ENCODE measurements at places on chromosomes 16 and 17.

GRCh38 chr16:86584071-86584685, 5.8 kb downstream of the FOXL1 start:
- no peak for DNase-seq

GRCh38 chr17:57329380-57330214, 73.3 kb downstream of the MSI2 start:
- DNase-seq = no peak

DNA sequence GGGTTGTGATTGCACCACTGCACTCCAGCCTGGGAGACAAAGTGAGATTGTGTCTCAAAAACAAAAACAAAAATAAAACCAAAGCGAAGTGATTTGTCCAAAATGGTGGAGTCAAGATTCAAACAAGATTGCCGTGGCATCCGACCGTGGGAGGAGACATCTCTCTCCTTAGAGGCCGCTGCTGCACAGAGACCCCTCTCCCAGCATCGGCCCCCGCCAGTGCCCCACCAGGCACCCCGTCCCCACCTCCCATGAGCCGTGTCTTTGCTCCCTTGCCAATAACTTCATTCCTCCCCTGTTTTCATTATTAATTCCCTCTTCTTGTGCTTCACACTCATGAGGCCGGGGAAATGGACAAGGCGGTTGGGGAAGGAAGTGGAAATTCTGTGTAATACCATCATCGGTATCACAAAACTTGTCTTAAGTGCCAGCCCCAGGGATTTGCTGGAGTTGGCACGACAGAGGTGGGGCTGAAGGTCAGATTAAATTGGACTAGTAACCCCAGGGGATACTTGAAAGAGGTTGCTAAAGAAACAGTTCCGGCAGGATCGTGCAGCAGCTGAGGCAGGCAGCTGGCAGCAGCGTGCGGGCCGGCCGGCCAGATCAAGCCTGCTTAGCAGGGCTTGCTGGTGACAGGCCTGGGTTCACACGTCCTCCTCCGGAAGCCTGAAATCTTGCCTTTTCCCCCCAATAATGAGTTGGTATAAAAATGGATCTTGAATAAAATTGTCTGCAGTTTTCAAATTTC, 66.8 kb downstream of the RTN4RL1 start:
- no peak for DNase-seq

DNA sequence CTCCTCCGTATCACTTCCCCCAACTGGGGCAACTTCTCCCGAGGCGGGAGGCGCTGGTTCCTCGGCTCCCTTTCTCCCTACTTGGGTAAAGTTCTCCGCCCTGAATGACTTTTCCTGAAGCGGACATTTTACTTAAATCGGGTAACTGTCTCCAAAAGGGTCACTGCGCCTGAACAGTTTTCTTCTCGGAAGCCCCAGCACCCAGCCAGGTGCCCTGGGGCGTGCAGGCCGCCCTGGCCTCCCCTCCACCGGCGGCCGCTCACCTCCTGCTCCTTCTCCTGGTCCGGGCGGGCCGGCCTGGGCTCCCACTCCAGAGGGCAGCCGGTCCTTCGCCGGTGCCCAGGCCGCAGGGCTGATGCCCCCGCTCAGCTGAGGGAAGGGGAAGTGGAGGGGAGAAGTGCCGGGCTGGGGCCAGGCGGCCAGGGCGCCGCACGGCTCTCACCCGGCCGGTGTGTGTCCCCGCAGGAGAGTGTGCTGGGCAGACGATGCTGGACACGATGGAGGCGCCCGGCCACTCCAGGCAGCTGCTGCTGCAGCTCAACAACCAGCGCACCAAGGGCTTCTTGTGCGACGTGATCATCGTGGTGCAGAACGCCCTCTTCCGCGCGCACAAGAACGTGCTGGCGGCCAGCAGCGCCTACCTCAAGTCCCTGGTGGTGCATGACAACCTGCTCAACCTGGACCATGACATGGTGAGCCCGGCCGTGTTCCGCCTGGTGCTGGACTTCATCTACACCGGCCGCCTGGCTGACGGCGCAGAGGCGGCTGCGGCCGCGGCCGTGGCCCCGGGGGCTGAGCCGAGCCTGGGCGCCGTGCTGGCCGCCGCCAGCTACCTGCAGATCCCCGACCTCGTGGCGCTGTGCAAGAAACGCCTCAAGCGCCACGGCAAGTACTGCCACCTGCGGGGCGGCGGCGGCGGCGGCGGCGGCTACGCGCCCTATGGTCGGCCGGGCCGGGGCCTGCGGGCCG, 1.6 kb downstream of the HIC1 start:
- DNase-seq = no peak

GRCh38 chr16:80816356-80816755, 12.0 kb upstream of the CDYL2 start:
- DNase-seq = no peak

GRCh38 chr17:79835953-79836509, 3.2 kb downstream of the CBX4 start:
- no peak for DNase-seq

DNA sequence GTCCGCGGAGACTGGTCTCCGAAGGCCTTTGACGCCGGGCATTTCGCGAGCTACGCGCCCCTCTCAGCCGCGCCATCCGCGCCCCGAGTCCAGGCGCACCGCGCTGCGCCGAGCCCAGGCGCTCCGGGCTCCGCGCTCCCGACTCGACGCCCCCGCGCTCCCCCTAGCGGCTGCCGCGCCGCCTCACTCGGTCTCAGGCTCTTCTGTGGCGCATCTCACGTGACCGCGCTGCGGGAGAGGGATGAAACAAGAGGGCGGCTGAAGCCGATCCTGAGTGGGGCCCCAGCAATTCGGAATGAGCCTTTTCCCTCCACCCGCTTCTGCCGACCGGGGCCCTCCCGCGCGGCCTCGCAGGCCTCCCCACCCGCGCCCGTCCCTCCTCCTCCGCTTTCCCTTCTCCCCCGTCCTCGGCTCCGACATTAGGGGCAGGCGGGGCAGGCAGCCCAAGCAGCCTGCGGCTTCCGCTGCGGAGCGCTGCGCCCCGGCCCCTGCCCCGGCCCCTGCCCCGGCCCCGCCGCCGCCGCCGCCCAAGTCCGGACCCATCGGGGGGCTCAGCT, 42.5 kb upstream of the AMZ2 start:
- DNase-seq = peak; percentile 68

DNA sequence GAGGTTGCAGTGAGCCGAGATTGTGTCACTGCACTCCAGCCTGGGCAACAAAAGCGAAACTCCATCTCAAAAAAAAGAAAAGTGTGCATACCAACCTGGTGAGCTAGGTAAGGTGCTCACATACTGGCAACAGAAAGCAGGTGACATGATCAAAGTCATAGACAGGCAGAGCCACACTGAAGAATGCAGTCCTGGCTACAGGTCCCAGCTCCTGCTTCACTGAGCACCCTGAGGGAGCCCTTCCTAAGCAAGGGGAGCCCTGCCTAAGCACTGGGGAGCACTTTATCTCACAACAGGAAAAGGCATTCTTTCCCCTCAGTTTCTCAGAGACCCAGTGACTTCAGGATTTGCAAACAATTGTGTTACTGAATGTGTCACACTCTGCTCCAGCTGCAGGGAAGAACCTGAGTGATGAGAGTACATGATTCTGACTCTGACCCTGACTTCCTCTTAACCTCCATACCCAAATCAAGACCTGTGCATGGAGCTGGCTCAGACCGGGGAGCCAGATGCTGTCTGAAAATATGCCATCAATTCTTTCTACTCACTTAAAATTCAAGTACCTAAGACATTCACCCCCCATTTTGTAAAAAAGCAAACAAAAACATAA, 40.5 kb downstream of the ANKRD11 start:
- DNase-seq = no peak

DNA sequence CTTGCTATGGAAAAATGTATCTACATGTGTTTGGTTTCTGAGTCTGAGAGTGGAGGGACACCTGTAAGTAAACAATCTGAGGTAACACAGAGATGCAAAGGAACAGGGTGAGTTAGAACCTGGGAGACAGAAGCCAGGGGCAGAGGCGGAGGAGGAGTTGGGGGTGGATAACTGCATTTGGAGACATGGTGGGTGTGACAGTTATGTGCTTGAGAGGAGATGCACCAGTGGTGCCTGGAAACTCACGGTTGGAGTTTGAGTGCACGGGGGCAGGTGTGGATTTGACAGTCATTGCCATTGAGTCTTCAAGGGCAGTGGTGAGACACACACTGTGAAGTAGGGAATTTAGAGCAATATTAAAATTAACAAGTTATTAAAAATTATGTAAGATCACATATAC, 6.5 kb downstream of the NUP93 start:
- DNase-seq = no peak

DNA sequence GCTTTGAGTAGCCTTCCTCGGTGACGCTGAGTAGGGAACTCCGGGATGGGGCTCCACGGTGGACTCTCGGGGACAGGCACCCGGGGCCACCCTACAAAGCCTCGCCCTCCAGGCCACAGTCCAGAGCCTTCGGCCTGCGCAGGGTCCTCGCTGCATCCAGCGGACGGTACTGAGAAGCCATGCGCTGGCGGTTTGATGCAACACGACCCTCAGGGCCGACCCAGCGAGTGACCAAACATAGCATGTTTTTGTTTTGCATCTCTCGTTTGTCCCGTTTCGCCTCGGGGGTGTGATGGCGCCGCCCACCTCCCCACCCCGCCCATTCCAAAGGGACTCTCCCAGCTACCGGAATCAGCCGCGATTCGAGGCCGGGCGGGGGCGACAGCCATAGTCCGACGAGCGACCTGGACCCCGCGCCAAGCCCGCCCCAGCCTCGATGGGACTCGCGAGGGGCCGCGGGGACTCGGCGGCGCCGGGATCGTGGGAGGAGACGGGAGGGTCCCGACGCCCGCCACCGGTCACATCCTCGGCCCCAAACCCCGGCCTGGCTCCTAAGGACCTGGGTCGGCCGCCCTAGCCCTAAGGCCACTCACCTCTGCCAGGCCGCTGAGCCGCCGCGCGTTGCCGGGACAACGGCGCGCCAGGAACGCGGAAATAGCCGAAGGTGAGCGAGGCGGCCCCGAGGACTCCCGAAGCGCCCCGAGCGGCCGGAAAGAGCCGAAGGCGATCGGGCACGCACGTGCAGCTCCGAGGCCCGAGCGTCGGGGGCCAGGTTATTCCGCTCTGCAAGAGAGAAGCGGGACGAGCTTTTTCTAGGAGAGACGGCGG, 1.6 kb downstream of the IFT140 start:
- DNase-seq = peak; percentile 87

DNA sequence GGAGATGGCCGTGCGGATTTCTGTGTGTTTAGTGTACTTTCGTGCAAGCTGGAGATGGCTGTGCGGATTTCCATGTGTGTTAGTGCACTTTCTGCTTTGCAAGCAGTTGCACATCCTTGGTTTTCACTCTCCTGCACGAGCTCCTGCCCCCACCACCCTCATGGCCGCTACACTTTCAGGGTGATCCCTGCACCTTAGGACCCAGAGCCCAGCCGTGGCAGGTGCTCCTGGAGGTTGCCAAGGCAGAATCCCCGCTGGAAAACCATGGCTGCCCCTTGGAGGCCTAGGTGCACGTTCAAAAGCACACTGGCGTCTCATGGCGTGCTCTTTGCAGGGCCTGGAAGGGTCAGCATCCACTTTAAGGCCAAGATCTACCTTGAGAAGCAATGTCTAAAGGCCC, 311.0 kb upstream of the TNRC6C start:
- DNase-seq = no peak

- DNase-seq = peak; percentile 51
These were observed 215.9 kb downstream of the RPTOR start for GRCh38 chr17:80760511-80760911.

DNA sequence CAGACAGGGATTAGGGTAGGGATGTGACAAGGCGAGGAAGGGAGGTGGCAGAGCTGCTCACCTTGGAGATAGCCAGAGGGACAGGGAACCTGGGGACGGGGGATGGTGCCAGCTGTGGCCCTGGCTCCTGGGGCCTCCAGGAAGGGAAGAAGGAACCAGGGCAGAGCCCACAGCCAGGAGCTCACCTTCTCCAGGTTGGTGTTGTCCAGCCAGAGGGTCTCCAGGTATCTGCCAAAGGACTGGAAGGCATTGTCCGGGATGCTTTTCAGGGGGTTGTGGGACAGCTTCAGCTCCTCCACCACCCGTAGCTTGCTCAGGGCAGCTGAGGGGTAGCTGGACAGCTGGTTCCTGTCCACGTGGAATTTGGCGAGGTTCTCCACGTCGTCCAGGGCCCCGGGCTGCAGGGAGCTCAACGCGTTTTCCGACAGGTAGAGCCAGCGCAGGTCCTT, 801 bp downstream of the CHAD start:
- DNase-seq = no peak

DNA sequence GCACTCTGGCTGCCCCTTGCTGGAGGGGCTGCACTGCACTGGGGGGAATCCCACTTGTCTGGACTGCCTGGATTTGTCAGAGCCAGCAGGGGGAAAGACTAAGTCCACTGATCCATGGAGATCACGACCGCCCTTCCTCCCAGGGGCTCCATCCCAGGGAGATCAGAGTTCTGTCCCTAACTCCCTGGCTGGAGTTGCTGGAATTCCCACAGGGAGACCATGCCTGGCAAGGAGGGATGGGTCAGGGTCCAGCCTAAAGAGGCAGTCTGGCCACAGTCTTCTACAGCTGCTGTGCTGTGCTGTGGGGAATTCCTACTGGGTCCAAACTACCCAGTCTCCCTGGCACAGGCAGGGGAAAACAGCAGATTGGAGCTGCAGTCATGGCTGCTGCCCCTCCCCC, 311.9 kb downstream of the ZFHX3 start:
- DNase-seq = no peak

- DNase-seq = no peak
These were observed 34.5 kb downstream of the TMEM204 start for GRCh38 chr16:1567988-1568387.

GRCh38 chr17:57468932-57469775, 212.8 kb downstream of the MSI2 start:
- no peak for DNase-seq

DNA sequence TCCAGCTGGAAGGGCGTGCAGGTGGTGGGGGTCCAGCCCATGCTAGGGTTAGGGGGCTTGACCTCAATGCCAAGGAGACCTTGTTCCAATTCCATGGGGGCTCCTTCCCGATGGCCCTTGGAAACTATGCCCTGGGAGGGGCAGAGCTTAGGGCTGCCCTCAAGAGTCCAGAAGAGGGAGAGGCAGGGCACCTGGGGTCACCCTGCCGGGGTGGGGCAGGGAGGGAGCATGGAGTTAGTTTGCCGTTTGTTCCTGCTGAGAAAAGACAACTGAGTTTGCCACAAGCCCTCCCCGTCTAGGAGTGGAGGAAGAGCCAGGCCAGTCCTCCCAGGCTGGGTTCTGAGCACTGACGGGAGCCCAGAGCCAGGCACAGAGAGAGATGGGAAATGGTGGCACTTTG, 21.4 kb downstream of the MMP15 start:
- no peak for DNase-seq

GRCh38 chr17:1649844-1650501, at the start of gene RILP:
RILP (minus strand) TSS chr17:1649866; CDS start chr17:1649804, 62 bp downstream.
- peak; percentile 64 for DNase-seq

DNA sequence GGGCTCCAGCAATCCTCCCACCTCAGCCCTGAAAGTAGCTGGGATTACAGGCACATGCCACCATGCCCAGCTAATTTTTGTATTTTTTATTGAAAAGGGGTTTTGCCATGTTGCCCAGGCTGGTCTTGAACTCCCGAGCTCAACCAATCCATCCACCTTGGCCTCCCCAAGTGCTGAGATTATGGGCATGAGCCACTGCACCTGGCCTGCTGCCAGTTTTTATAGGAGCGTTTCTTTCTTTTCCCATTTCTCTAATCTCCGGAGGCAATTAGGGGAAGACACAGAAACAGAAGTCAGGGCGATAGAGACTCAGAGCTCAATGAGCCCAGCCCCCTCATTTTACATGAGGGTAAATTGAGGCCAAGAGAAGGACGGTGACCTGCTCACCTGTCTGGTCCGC, 10.4 kb downstream of the MGAT5B start:
- DNase-seq = no peak
